ENCODE measurements at places on chromosomes 13 and 19.
A peak's percentile ranks its signal among the peaks of the same experiment; 100 is the strongest.

DNA sequence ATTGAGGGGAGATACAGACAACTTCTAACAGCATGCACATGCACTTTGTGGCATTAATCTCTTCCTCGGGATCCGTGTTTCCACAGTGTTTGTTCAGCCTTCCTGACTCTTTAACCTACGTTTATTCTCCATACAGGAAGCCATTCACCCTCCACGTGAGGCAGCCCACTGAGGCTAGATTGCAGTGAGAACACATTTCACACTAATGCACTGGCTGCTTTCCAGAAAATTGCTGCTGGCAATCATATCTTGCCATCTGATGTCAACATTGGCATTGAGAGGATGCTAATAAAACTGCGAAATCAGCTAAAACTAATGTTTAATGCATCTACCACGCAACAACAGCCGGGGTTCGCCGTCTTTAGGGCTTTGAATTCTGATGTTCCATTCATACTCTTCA lies 30.0 kb downstream of the DCLK1 start:
- DNase-seq = peak; percentile 58

GRCh38 chr13:113611996-113612395 lies 27.4 kb downstream of the TFDP1 start:
- DNase-seq = no peak

GRCh38 chr19:56476651-56477428 lies at the start of gene ZNF667:
TSS of gene ZNF667 (minus strand) at chr19:56477345. CDS start at chr19:56462370, 14,975 bp downstream.
- DNase-seq = no peak

- no peak for DNase-seq
These were observed 70.6 kb upstream of the C13orf46 start for GRCh38 chr13:114044486-114044885.

- no peak for DNase-seq
These were observed 196.7 kb downstream of the TBC1D4 start for GRCh38 chr13:75285310-75285709.

GRCh38 chr13:22141716-22142115 lies 470.8 kb downstream of the FGF9 start:
- no peak for DNase-seq

GRCh38 chr13:51726446-51727193 lies 77.3 kb downstream of the DHRS12 start:
- DNase-seq = no peak

GRCh38 chr19:33263325-33264023 lies 37.8 kb upstream of the SLC7A10 start:
- no peak for DNase-seq

DNA sequence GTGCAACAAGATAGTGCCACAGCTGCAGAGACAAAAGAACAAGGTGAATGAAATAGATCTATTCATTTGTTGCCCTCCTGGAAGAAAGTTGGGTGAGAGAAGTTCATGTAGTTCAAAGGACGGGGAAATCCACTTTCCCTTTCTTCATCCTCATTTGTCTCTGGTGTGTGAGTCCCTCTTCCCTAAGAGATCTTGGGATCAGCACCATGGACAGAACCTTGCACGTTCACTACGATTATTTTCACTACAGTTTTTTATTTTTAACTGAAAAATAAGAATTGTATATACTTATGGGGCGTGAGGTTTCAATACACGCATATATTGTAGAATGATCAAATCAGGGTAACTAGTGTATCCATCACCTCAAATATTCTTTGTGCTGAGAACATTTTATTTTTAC lies 29.2 kb downstream of the NLRP5 start:
- DNase-seq = no peak

GRCh38 chr13:40206241-40207000 lies 460.0 kb downstream of the FOXO1 start:
- DNase-seq = no peak

GRCh38 chr19:13051557-13052165 lies 51.0 kb downstream of the LYL1 start:
- DNase-seq = peak; percentile 87

DNA sequence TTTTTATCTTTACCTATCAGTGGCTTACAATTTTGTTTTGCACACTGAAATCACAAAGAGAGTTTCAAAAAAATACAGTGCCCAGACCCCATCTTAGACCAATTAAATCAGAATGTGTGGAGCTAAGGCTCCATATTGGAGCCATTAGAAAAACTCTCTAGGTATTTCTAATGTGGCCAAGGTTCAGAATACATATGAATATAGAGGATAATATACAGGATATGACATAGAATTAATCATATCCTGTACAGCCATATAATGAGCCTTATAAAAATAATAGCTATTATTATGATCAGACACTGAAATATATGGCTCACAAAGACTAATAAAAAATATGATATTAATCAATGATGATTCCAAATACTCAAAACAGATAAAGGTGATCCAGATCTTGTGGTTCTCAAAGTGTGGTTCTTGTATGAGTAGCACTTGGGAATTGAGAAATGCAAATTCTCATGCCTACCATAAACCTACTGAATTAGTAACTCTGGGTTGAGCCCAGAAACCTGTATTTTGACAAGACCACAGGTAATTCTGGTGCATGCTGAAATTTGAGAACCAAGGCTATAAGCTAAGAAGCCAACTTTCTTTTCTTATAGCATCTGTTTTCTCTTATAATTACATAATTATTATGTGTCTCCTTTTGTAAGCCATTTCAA lies 408.0 kb downstream of the DIAPH3 start:
- no peak for DNase-seq

- no peak for DNase-seq
These were observed 36.7 kb upstream of the LPAR6 start for GRCh38 chr13:48449656-48450055.

GRCh38 chr13:20431080-20431479 lies 94.6 kb downstream of the CRYL1 start:
- DNase-seq = peak; percentile 13

GRCh38 chr19:37933937-37934358 lies 26.9 kb downstream of the SIPA1L3 start:
- DNase-seq = peak; percentile 57
